ENCODE measurements at places on chromosomes 16 and 17.

- peak; percentile 72 for DNase-seq
Measured at GRCh38 chr17:62781831-62782251, 26.3 kb downstream of the MARCHF10 start.

DNA sequence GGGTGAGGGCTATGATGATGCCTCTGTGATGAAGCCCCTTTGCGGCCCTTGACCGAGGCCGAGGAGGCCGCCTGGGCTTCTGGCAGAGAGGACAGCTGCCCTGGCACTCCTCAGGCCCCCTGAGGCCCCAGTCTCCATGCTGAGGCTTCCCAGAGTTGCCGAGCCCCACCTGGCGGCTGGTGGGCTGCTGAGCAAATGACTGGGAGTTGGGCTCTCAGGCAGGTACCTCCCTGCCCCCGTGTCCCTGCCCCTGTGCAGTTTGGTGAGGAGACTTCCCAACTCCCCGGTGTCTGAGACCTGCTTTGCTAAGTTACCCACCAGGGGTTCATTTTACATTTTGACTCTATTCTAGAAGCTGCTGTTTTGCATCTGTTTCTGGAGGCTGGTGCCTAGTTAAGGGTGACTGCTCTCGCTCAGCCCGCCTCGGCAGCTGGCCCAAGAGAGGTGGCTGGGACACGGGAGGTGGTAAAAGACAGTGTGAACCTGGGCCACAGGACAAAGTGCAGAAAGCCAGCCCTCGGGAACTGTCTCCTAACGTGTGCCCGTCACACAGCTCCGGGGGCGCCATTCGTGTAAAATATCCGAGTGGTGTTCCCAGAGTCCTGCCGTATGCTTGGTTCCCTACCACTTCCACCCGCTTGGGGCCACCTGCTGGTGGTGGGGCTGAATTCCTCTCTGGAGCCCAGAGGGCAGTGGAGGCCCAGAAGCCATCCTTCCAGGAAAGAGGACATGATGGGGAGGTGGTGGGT lies 134.5 kb downstream of the RAB11FIP4 start:
- DNase-seq, result no peak

GRCh38 chr17:79504181-79504605 lies 106.7 kb downstream of the RBFOX3 start:
- DNase-seq, result no peak

DNA sequence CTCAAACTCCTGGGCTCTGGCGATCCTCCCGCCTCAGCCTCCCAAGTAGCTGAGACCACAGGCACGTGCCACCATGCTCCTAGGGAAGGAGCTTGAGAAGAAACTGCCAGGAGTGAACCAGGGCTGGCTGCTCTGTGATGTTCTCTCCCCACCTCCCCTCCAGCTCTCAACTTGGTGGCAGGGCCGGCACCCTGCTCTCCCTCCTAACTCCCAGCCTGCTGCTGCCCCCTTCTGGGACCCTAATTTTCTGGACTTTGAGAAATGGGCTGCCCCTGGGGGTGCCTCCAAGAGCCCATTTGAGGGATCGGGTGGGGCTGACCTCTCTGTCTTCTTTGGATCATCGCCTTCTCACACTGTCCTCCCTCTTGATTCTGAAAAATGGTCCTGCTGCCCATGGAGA lies 14.9 kb upstream of the STAT3 start:
- no peak for DNase-seq

- peak; percentile 19 for DNase-seq
Measured at GRCh38 chr17:47197821-47198220, 8.7 kb upstream of the CDC27 start.

GRCh38 chr17:79977708-79978547 lies 57.7 kb downstream of the TBC1D16 start:
- no peak for DNase-seq

- peak; percentile 48 for DNase-seq
Measured at GRCh38 chr17:82349287-82349701, 9.8 kb upstream of the TEX19 start.

DNA sequence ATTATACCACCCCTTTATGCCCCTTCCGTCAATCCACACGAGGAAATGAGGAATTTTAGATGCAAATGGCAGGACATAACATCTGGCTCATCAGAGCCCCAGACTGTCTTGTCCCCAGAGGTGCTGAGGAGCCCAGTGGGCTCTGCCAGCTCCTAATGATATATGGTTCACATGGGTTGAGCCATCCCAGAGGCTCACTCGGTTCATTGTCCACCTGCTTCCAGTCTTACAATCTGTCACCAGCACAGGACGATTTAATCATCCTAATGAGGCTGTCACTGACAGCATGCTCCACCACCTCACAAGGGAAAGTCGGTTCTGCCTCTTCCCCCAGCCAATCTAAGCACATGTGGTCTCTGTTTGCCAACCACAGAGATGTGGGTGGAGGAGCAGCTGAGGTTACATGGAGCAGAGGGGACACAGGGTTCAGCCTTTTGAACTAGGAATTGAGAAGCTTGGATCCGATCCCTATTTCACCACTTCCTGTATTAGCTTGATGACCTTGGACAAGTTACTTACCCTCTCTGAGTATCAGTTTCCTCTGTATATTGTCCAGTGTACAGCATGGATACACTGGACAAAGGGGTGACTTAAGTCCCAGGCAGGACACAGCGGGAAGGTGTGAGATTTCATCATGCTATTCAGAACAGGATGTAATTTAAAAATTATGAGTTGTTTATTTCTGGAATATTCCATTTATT lies 27.0 kb upstream of the DHX8 start:
- peak; percentile 40 for DNase-seq

GRCh38 chr17:35825206-35825605 lies 15.9 kb downstream of the TAF15 start:
- DNase-seq, result no peak

DNA sequence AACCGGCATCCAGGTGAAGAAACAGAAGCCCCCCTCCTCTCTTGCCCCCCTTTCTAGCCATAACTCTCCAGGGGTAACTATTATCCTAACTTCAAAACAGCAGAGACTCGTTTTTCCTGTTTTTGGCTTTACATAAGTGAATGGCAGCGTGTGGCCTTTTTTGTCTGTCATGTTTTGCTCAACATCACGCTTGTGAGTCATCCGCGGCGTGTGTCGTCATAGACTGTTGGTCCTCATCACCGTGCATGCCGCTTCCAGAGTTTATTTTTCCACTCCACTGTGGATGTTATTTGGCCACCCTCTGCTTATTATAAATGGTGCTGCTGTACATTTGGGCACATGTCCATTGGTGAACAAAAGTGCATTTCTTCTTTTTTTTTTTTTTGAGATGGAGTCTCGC lies 52.6 kb downstream of the ERN1 start:
- DNase-seq, result no peak

- DNase-seq, result no peak
Measured at GRCh38 chr17:77449373-77449907, 308.7 kb downstream of the SEC14L1 start.

- DNase-seq, result no peak
Measured at GRCh38 chr16:874366-875181, 74.0 kb upstream of the GNG13 start.

- no peak for DNase-seq
Measured at GRCh38 chr16:12723681-12724080, 80.0 kb downstream of the CPPED1 start.

DNA sequence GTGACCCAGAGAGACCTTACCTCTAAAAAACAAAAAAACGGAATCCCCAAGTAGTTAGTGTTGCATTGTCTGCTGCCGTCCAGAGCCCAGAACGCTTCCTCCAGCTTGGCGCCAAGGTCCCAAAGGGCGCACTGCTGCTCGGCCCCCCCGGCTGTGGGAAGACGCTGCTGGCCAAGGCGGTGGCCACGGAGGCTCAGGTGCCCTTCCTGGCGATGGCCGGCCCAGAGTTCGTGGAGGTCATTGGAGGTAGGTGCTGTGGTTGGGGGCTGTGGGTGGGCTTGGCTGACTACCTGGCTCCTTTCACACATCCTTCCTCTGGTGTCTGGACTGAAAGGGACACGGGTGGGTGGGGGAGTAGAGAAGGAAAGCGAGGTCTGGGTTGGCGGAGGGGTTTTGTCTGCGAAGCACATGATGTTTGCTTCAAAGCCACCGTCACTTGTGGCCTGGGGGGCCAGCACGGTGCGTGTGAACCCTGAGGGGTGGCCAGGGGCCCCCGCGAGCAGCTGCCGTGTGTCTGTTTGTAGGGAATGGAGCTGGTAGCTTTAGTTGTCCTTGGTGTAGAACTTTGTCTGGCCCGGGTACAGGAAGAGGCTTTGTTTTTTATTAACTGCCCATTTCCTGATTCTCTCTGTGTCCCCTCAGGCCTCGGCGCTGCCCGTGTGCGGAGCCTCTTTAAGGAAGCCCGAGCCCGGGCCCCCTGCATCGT lies 23.8 kb downstream of the SPG7 start:
- no peak for DNase-seq

DNA sequence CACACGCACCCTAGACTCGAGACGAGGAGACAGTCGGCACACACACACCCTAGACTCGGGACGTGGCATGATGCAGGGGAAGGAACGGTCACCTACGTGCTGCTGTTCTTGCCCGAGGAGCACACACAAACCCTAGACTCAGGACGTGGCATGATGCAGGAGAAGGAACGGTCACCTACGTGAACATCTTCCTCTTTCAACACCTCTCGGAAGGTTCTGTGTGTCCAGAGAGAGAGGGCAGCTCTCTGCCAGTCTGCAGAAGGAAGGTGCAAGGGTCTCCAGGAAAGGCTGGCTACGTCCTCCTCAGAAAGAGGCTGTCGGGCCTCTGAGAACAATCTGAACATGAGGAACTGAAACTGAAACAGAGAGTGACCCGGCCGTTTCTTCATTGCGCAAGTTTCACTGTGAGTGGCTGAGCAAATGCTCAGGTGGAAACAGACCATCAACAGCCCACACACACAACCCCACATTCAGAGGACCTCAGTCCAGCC lies 43.4 kb downstream of the ZNF276 start:
- DNase-seq, result peak; percentile 66

DNA sequence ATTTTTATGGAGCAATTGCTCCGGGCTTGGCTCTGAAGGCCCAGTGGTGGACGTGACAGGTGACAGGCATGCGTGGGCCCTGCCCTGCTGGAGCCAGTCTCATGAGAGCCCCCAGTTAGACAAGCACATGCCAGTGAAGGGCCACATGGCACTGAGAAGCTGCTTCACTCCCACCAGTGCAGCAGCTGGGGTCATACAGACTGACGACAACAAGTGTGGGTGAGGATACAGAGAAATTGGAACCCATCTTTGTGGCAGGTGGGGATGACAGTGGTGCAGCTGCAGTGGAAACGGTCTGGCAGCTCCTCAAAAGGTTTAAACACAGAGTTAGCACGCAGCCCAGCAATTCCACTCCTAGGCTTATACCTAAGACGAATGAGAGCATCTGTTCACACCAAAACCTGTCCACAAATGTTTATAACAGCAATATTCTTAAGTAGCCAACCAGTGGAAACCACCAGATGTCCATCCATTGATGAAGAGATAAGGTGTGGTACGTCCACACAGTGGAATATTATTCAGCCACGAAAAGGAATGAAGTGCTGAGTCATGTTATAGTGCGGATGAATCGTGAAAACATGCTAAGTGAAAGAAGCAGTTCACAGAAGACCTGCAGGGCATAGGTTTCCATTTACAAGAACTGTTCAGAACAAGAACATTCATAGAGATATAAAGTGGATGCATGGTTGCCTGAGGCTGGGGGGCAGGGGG lies 12.5 kb upstream of the CIBAR2 start:
- DNase-seq, result no peak
